ENCODE measurements at places on chromosomes 16 and 17.

GRCh38 chr16:85522842-85523601 is 90.1 kb upstream of the GSE1 start:
- no peak for DNase-seq

DNA sequence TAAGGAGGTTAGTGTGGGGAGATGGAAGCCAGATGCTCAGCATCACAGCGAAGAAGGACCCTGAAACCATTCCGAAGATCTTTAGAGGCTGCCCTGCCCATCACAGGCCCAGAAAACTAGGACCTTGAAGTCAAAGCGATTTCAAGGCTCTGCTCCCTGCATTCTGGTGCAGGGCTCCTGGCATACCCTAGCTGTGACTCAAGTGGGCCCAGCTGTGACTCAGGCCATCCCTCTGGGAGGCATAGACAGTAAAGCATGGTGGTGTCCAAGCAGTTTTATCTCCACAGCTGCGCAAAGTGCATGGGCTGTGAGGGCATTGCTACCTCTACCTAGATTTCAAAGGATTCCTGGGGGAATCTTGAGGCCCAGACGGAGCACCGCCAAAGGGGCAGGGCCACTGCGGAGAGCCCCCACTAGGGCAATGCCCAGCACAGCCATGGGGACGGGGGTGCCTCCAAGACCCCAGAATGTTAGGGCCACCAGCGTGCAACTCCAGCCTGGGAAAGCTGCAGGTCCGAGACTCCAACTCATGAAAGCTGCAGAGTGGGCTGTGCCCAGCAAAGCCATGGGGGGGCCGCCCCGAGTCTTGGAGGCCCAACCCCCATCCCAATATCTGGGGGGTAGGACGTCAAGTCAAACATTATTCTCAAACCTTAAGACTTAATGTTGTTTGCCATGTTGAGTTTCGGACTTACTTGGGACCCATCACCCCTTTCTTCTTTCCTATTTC is 11.7 kb upstream of the ZNF594 start:
- DNase-seq = no peak

GRCh38 chr16:47887496-47887895 is 268.3 kb downstream of the ABCC12 start:
- peak; percentile 31 for DNase-seq

GRCh38 chr16:20918486-20919239 is 18.1 kb downstream of the LYRM1 start:
- DNase-seq = no peak

DNA sequence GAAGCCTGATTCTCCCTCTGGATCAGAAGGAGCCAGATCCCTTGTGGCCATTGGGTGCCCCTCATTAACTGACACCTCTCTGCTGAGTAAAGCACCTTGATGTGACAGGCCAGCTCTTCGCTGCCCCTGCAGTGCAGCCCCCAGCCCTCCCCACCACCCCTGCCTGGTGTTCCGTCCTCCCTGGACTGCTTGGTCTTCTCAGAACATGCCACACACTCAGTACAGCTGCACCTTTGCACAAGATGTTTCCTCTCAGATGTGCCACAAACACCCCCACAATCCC is 20.2 kb downstream of the GOSR2 start:
- DNase-seq = no peak

DNA sequence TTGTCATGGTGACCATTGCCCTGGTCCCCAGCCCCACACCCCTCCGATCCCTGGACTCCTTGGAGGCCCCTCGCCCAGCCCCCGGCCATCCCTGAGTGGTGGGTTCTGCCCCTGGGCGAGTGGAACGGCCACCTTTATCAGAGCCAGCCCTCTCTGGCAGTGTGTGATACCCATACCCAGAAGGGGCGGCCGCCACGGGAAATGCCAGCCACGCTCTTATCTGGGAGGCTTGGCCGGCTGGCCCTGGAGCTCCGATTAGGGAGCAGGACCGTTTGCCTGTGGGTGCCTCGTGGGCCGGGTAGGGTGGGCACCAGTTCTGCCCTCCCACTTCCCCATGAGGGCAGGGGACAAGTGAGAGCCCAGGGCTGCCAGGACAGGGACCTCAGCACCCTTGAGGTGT is 58.3 kb upstream of the ZC3H18 start:
- DNase-seq = no peak

Measured in retinal pigment epithelial cell (primary cell).